Activated CD8-positive, alpha-beta memory T cell treated with anti-CD3 and anti-CD28 coated beads, Interleukin-2, amount 50 U/mL, for 4 hours (primary cell): ENCODE measurements at places on chromosomes 2 and 18.

GRCh38 chr2:39583213-39583612 is 82.5 kb upstream of the TMEM178A start:
- DNase-seq = no peak

DNA sequence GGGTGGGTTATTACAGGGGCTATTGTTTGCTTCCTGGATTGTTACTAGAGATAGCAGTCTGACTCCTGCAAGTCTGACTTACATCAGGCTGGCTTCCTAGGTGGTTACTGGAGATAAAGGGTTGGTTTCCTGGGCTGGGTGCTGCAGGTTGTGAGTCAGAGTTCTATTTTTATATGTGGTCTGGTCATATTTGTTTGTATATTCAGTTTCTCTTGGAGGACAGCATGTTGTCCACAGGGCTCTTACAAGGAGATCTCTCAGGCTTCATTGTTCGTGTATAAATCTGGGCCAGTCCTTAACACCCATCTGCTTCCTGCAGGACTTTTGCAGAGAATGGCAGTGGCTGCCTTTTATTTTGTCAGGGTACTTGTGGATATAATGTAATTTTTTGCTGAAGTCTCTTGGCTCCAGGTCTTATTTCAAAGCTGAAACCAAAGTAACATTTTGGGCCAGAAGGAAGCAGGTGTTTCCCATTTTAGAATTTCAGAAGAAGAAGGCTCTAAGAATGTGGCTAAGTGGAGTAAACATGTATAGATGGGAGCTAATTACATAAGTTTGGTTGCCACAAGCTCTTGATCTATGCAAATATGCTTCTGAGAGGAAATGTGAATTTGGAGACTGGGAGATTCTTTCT is 65.9 kb upstream of the SLC16A14 start:
- no peak for DNase-seq

- DNase-seq = no peak
Measured at GRCh38 chr2:196376984-196377877, 205.9 kb upstream of the STK17B start.

GRCh38 chr2:231930593-231931281 is 4.5 kb upstream of the NPPC start:
- no peak for DNase-seq

DNA sequence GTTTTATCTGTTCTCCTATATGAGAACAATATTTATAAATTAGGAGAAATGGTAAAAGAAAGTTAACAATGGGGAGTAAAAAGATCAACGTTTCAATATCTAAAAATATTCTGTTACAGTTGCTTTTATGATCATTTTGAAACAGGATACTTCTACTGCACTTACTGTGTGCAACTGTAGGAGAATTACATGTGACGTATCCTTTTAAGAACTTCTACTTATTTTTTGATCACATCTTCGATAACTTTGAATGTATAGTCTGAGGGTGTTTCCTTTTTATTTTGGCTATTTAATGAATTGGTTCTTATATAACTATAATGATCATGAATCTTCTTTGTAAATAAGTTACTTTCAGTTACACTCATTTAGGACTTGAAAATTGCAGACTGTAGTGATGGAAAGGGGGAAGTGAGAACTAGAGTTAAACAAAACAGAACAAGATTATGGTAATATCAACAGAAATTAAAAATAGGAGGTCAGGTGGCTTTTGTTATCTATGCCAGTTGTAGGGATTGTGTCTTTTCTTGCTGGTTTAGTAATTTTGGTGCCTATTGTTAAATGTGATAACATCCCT is 109.9 kb downstream of the MSTN start:
- DNase-seq = no peak

DNA sequence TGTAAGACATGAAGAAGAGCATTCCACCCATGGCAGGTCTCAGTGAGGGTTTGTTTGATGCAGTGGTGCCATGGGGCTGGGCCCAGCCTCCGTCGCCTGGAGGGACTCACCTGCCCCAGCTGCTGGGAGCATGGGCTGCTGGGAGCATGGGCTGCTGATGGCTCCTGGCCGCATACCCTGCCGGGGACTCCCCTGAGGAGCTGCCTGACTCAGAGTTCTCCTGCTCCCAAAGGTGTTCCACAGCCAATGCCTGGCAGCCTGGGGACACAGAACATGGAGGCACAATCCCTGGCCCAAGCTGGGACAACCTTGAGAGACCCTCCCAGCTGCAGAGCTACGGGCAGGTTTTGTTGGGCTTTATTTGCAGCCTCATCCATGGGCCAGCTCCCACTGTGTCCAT is 108.4 kb downstream of the COPS8 start:
- DNase-seq = no peak

DNA sequence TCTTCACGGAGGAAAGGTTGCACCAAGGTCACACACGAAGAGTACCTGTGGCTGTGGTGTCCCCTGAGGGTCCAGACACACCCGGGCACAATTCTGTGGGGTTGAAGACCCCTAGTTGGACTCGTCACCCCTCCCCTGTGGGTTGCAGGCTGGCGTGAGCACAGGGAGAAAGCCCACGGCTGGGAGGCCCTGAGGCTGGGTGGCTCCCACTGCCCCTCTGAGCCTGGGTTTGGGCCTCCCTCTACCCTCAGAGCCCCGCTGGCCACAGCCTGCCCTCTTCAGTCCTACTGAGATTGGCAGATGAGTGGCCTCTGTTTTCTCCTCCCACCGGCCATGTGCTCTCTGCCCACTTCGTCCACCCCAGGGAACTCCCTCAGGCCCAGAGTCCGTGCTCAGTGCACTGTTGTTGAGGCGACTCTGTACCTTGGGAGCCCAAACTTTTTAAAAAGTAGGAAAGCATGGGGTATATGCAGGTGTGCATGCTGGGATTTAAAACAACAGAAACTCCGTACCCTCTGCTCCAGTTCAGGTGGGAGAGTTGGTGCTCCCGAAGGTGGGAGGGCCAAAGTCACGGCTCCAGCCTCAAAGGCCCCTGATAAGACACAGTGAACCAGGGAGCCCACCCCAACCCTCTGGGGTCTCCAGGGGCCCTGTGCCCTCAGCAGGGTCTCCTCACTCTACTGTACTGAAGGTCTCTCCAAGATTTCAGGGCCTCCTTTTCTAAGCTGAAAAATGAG is 19.1 kb downstream of the RAMP1 start:
- no peak for DNase-seq

DNA sequence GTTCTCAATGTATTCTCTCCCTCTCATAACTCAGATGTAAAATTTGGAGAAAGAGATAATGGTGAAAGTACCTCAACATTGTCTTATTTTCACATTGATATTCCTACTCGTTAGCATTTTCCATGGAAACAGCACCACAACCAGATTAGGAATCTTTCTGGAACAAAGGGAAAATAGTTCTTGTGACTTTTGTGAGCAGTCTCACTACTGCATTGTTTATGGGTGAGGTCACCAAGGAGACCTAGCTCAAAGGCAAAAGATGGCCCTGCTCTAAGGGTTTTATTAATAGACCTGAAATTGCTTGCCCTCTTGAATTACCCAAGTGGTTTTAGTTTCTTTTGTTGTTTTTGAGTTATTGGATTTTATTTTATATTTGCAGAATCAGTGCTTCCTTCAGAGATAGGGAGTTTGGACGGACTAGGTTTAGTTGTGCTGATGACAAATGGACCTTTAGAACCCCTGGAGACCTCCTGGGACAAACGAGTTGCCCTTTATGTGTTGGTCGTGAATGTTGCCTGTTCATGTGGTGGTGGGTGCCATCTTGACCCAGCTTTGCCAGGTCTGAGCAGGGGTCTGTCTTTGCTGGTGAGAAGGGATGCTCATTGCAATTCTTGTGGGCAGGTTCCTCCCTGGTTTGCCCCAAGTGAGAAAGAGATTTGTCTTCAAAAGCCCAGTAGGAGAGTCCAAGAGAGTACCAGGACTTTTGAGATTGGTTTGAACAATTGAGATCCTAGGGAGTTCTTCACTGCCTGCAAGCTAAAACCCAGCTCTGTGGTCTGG is 58.1 kb downstream of the INPP4A start:
- DNase-seq = no peak

DNA sequence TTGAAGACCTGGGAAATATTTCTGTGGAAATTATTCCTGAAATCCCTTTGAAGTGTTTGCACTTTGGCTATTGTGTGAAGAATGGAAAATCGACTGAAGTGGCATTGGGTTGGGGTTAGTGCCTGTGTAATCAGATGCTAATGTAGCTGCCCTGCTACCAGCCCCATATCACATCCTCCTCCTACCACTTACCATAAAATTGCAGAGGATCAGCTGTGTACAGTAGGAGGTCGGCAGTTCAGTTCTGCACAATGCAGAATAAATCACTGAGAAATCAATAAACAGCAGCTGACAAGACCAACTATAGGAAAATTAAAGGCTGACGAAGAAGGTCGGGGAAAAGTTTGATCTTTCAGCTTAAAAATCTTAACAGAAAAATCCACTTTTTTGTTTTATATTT is 440.9 kb downstream of the PTPRM start:
- no peak for DNase-seq

- DNase-seq = no peak
Measured at GRCh38 chr2:121200419-121201315, 84.3 kb downstream of the TFCP2L1 start.

DNA sequence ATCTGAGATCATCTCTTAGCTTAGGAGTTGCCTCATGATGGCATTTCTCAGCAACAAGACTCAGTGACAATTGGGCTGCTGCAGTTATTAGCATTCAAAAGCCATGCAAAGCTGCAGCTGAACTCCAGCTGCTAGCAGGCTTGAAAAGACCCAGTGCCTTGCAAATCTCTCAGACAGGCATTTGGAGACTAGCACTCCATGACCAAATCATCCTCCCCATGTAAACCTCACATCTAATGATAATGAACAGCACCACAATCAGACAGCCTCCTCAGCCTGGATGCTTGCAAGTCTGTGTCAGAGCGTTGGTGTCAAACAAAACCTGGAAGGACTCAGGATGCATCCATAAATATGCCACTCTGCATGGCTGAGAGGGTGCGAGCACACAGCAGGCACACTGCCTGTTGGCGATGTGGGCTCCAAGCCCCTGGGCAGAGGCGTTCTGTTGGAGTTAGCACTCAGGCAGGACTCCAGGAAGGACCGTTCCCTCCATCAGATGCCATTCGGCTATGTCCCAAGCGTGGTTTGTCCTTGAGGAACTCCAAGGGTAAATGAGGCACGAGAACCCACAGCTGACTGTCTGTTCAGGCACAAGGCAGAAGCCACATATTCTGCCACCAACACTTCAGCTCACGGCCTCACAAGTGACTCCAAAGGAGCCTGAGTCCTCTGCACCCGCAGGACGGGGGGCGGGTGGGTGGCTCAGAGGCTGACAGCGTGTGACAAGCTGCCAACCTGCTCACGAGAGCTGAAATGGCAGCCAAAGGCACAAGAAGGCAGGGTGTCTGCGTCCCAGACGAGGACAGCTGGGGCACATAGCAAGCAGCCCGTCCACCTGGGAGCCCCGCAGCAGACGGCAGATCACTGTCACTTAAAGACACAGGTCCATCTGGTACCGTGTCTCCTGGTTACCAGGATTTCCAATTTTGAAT is 183.8 kb downstream of the MYT1L start:
- no peak for DNase-seq

DNA sequence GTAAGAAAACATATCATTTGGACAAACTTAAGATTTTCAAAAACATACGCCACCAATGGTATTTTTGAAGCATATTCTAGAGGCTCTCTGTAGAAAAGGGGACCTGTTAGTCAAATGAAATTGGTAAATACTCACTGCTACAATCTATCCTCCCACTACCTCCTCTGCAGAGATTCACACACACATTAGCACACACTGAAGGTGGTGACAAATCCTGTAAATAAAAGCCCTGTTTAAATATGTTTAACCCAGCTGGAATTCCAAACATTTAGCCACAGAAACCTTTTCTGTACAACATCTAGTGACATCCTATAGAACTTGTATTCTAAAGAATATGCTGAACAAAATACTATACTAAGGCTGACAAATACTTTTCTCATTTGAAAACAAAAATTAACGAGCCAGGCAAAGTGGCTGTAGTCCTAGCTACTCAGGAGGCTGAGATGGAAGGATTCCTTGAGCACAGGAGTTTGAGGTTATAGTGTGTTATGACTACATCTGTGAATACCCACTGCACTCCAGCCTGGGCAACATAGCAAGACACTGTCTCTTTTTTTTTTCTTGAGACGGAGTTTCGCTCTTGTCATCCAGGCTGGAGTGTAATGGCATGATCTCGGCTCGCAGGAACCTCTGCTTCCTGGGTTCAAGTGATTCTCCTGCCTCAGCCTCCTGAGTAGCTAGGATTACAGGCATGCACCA is 25.9 kb downstream of the ALS2 start:
- DNase-seq = no peak

- no peak for DNase-seq
Measured at GRCh38 chr2:68280796-68281195, 28.5 kb upstream of the PPP3R1 start.

GRCh38 chr2:41957431-41957830 is 90.4 kb upstream of the PKDCC start:
- DNase-seq = no peak

DNA sequence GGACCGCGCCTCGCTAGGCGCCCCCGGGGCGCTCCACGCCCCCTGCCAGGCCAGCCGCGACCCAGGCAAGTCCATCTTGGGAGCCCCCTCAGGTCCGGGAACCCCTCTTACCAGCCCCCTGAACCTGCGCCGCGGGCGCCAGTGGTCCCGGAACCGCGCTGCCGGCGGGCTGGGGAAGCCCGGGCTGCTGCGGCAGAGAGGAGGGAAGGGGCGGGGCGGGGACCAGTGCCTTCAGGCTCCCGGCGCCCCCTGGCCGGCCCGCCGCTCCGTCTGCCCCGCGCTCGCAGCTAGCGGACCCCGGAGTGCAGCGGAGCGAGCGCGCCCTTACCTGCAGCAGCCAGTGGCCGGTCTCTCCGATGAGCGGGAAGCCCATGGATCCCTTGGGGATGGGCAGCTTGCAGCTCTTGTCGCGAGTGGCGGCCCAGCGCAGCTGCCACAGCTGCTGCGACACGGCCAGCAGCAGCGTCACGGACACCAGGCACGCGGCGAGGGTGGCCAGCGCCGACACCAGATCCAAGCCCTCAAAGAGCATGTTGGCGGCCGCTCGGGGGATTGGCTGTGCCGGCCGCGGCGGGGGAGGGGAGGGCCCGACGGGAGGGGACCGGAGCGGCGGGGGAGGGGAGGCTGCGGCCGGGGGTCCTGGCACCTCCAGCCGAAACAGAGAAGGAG is at the start of gene CYP26B1:
Gene CYP26B1, minus strand, starts transcription at position 560 of the 669 bp plus-strand sequence. Its CDS starts 28 bp downstream, at position 532.
- peak; percentile 16 for DNase-seq

GRCh38 chr2:235263205-235264120 is 230.4 kb upstream of the AGAP1 start:
- no peak for DNase-seq

GRCh38 chr18:22337306-22337705 is 80.4 kb downstream of the CTAGE1 start:
- no peak for DNase-seq

GRCh38 chr2:180450841-180451240 is 443.7 kb upstream of the CWC22 start:
- no peak for DNase-seq

- DNase-seq = no peak
Measured at GRCh38 chr2:75896779-75897366, 186.2 kb upstream of the GCFC2 start.

- DNase-seq = no peak
Measured at GRCh38 chr2:205001300-205001966, 456.2 kb downstream of the PARD3B start.

- DNase-seq = no peak
Measured at GRCh38 chr2:2324565-2325101, 6.4 kb downstream of the MYT1L start.

GRCh38 chr2:74554820-74555531 is 456 bp downstream of the DOK1 start:
- DNase-seq = peak; percentile 49
